CD4-positive, alpha-beta T cell (primary cell): ENCODE measurements at places on chromosomes 11 and 22.

DNA sequence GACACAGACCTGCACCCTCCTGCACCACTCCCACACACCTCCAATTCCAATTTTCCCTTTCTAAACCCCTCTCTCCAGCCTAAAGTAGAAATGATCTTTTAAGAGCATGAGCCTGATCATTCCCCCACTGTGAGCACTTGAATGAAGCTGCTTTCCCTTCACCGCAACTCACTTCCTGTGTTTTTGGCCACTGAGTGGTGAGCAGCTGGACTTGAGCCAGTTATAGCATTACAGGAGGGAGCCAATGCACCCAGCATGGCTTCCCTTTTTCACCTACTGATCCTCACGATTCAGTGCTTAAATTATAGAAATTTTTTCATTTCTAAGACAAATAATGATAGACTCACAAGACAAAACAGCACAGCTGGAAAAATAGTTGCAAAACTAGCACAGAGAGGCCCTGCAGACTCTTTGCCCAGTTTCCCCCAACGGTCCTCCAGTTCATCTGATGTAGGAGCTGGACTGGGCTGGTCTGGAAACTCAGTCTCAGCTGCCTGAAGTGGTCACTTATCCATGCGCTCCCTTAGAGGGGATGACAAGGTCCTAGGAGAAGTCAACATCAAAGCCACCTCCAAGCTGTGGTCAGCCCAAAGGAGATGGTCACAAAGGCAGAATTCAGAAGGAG, 9.7 kb upstream of the APOL4 start:
- no peaks in the 10 kb centered on the region for H3K36me3 ChIP-seq
- no peaks in the 10 kb centered on the region for H3K27me3 ChIP-seq
- no peak overlapping the region for H3K27ac ChIP-seq
- no peak overlapping the region for H3K4me3 ChIP-seq
- DNase-seq, result no peak

- H3K27me3 ChIP-seq, result no peaks in the 10 kb centered on the region
- no peak overlapping the region for H3K27ac ChIP-seq
- no peak overlapping the region for H3K4me3 ChIP-seq
Observed at GRCh38 chr22:49583886-49584505, 243.7 kb downstream of the BRD1 start.

DNA sequence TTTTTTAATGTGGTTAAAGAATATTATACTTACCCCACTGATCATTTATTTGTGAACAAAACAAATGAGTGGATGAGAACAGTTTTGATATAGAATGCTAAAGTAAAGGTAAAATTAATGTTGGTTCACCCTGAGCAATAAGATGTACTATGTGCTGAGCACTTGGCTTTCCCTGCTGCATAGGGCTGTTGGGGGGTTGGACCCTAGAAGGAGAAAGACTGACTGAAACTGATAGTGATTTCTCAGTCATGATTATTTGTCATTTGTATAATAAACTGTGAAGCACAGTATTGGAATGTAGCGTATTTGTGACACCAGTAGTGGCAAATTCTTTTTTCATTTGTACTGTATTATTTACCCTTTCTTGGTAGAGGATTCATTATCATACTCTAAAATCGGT, 63.3 kb downstream of the PRMT3 start:
- H3K4me3 ChIP-seq, result no peak overlapping the region
- H3K4me1 ChIP-seq, result no peaks in the 10 kb centered on the region
- H3K27ac ChIP-seq, result no peak overlapping the region
- H3K27me3 ChIP-seq, result no peaks in the 10 kb centered on the region
- DNase-seq, result no peak

DNA sequence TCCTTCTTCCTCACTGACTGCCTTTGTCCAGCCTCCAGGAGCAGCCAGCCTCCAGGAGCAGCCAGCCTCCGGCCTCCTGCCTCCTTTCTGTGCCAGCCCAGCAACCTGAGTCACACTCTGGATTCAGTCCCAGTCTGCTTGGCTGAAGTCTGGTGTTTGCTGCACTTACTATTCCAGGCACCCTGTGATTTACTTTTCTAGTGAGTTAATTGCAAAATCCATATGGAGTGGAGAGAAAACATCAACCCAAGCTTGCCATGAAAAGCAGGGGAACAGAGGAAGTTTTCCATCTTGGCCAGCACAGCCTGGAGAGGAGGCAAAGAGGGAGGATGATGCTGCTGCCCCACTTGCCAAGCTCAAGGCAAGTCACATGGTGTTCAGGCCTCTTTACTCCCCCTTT, 400.5 kb downstream of the TENM4 start:
- H3K27me3 ChIP-seq, result peaks cover 8% of the 10 kb centered on the region
- DNase-seq, result no peak
- H3K27ac ChIP-seq, result no peak overlapping the region
- no peak overlapping the region for H3K4me3 ChIP-seq
- H3K4me1 ChIP-seq, result no peaks in the 10 kb centered on the region

DNA sequence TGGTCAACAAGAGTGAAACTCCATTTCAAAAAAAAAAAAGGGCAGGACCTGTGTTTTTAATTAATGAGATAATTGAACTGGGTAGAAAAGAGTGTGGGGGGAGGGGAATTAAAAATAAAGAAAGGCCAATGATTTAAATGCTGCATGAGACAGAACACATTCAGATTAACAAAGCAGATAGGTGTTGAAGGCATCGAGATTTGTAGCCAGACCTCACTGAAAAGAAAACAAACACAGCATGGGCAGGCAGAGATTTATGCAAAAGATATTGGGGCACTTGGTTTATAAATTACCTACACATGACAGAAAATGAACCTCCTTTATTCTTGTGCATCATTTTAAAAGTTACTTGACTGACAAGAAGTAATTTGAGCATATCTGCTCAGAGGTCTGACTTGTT, 354.0 kb upstream of the API5 start:
- H3K27ac ChIP-seq, result no peak overlapping the region
- no peaks in the 10 kb centered on the region for H3K36me3 ChIP-seq
- DNase-seq, result no peak

GRCh38 chr11:86274503-86274902, 27.5 kb upstream of the HIKESHI start:
- no peak overlapping the region for H3K27ac ChIP-seq
- no peaks in the 10 kb centered on the region for H3K4me1 ChIP-seq
- no peak for DNase-seq
- H3K36me3 ChIP-seq, result peaks cover 65% of the 10 kb centered on the region
- no peak overlapping the region for H3K4me3 ChIP-seq

GRCh38 chr11:7495882-7496551, 10.7 kb downstream of the OLFML1 start:
- no peaks in the 10 kb centered on the region for H3K27me3 ChIP-seq
- no peak for DNase-seq
- H3K4me1 ChIP-seq, result no peaks in the 10 kb centered on the region
- no peak overlapping the region for H3K27ac ChIP-seq
- H3K4me3 ChIP-seq, result no peak overlapping the region
- no peaks in the 10 kb centered on the region for H3K36me3 ChIP-seq

DNA sequence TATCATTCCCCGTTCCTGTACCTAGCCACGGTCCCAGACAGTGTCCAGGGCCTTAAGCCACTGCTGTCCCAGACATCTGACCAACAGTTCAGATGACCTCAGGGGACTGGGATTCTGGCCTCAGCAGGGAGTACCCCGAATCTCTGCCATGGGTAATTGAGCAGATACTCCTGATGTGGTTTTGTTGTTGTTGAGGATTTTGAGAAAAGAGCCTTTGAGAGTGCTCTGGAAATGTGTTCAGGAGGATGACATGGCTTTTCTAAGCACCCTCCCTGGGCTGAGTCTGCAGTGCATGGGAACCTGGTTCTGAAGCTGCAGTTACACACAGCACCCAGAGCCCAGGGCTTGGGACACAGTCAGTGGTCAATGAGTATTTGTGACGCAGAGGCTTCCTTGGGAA, 30.4 kb downstream of the ADAMTS15 start:
- no peaks in the 10 kb centered on the region for H3K36me3 ChIP-seq
- no peak overlapping the region for H3K4me3 ChIP-seq
- peaks cover 2% of the 10 kb centered on the region for H3K27me3 ChIP-seq

DNA sequence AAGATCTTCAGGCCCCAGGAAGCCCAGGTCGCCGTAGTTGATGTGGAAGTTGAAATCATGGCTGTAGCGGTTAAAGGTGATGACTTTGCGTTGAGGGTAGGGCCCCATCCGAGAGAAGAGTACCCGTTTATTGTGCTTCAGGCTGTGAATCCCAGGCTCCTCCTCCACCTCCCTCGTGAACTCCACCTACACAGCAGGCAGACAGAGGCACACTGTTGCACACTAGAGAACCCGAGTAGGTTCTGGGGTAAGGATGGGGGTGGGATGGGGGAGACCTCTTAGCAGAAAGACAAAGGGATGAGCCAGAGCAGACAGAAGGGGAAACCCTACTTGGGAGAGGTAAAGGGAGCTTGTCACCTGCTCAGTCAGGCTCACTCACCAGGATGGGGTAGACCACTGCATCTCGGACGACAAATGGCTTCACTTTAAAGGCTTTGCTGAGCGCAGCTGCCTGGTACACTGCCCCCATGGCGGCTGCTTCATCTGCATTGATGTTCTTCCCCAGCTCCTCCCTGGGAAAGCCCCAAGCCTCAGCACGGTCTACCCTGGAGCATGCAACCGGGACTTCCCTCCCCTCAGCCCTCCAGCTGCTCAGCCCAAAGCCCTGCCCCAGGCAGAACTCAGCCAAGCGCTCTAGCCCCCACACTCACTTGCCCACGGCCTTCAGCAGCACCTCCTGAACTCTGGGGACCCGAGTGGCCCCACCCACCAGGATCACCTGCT, 5.4 kb downstream of the HYOU1 start:
- peaks cover 90% of the 10 kb centered on the region for H3K36me3 ChIP-seq
- no peak overlapping the region for H3K4me3 ChIP-seq
- no peaks in the 10 kb centered on the region for H3K27me3 ChIP-seq
- no peak overlapping the region for H3K27ac ChIP-seq
- DNase-seq, result no peak
- peaks cover 32% of the 10 kb centered on the region for H3K4me1 ChIP-seq
